ENCODE measurements at places on chromosomes 4 and X.
A peak's percentile ranks its signal among the peaks of the same experiment; 100 is the strongest.

GRCh38 chr4:135239964-135240363, 1038.4 kb upstream of the PABPC4L start:
- DNase-seq = no peak

- no peak for DNase-seq
Observed at GRCh38 chr4:108607079-108607815, 13.1 kb upstream of the RPL34 start.

DNA sequence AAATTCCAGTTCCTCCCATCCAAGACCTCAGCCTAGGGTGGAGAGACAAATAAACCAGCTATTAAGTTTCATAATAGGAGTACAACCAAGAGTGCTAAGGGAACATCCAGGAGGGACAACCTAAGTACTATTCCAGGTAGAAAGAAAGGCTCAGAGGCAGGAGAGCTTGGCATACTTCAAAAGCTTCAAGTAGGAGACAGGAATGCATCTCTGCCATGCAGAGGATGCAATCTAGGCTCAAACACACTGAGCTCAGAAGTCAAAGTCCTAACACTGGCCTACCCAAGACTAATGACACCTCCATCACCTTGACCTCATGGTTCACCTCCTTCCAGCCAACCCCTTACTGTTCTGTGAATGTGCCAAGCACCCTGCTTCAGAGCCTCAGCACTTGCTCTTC, 8.1 kb downstream of the WDFY3 start:
- no peak for DNase-seq

GRCh38 chr4:123843137-123843536, 446.5 kb downstream of the SPRY1 start:
- DNase-seq = no peak

- DNase-seq = no peak
Observed at GRCh38 chr4:184200296-184200695, 17.4 kb downstream of the ENPP6 start.

DNA sequence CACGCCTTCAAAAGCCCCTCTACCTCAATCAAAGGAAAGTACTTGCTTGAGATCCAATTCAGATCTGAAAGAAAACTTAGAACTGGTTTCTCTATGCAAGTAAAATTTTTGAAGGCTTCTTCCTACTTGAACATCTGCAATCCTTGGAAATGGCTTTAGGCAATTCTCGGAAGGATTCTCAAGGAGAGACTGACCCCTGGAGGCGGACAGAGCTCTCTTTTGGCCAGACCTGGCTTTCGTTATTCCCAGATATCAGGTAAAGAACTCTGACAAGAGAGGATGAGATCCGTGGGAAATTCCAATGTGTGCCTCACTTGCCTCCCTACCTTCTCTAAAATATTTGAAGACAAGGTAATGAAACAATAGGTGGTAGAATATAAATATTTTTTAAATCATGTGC, 670.3 kb upstream of the FAM241A start:
- DNase-seq = no peak

GRCh38 chrX:2967998-2968909, 38.1 kb upstream of the ARSH start:
- peak; percentile 52 for DNase-seq

- DNase-seq = no peak
Observed at GRCh38 chr4:153790962-153791551, 2.2 kb upstream of the SFRP2 start.

DNA sequence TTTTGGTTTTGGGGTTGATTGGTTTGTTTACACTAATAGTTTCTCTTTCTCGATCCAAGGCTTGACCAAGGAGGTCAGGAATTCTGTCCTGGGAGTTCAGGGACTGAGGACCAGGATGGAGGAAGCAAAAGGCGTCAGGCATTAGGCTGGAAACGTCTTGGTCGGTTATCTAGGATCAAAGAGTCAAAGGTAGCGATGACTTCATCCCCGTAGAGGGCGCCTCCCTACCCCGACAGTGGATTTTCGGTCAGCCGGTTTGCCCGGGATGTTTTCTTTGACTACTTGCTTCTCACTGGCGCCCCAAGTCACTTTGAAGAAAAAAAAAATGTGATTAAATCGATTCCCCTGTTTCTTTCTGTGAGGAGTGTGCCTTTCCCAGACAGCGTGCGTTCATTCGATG, 980 bp upstream of the FHDC1 start:
- no peak for DNase-seq

- DNase-seq = no peak
Observed at GRCh38 chr4:151957153-151957552, 196.3 kb upstream of the GATB start.

GRCh38 chr4:21954916-21955315, 6.3 kb upstream of the KCNIP4 start:
- no peak for DNase-seq

- DNase-seq = no peak
Observed at GRCh38 chr4:10336471-10336870, 120.8 kb downstream of the ZNF518B start.

- no peak for DNase-seq
Observed at GRCh38 chrX:32545101-32545500, 666.2 kb downstream of the DMD start.

DNA sequence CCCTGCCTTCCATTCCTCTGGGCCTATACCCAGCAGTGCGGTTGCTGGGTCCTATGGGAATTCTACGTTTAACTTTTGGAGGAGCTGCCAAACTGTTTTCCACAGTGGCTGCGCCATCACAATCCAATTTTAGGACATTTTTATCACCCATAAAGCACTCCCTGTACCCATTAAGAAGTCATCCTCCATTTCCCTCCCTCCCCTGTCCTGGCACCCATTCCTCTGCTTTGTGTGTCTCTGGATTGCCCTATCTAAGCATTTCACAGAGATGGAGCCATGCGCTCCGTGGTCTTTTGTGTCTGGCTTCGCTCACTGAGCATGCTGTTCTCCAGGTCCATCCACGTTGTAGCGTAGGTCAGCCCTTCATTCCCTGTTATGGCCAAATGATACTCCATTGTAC, 1.7 kb upstream of the OPN1LW start:
- no peak for DNase-seq

GRCh38 chr4:8727546-8728510, 135.3 kb downstream of the CPZ start:
- DNase-seq = no peak

- no peak for DNase-seq
Observed at GRCh38 chr4:76892001-76892400, 5.9 kb downstream of the SOWAHB start.

DNA sequence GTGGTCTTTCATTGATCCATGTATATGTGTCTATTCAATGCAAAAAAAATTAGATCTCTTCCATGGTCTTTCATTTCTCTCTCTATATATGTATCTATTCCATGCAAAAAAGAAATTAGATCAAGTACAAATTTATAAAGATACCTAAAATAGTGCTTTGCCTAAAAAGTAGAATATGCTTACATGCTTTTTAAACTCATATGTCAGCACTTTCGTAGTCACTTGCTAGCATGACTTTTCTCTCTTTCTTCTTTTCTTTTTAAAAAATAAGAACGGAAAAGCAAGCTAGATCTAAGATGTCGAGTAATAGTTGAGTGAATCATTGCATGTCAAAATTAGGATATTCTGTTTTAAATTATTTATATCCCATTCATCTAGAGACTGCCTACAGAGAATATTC, 50.9 kb downstream of the PKD2 start:
- DNase-seq = no peak

DNA sequence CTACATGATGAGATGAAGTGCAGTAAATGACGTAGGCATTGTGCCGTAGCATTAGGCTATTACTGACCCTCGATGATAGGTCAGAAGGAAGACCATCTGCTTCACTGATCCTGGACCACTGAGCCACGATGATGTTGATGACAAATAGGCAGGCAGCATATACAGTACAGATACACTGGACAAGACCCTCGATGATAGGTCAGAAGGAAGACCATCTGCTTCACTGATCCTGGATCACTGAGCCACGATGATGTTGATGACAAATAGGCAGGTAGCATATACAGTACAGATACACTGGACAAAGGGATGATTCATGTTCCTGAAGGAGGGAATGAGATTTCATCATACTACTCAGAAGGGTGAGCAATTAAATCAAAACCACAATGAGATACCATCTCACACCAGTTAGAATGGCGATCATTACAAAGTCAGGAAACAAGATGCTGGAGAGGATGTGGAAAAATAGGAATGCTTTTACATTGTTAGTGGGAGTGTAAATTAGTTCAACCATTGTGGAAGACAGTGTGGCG, 50.9 kb downstream of the BEND4 start:
- DNase-seq = no peak

GRCh38 chr4:123787512-123788080, 391.0 kb downstream of the SPRY1 start:
- no peak for DNase-seq

- DNase-seq = no peak
Observed at GRCh38 chr4:113043591-113043990, 5.9 kb upstream of the ANK2 start.

DNA sequence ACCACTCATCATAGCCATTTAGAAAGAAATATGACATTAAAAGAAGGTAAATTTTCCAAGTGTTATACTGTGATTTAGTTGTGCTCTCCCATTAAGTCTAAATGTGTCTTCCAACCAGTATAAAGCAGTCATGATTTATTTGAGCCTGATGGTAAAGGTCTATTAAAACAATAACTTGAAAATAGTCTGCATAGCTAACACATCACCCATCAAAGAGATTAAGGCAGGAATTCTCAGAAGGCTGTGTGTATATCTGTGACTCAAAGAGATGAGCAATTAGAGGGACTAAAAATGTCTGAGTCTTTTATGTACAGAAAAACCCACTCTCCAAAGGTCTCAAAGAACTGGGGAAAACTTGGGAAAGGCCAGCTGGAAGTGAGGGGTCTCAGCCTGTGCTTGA, 70.3 kb upstream of the IQCM start:
- DNase-seq = no peak

DNA sequence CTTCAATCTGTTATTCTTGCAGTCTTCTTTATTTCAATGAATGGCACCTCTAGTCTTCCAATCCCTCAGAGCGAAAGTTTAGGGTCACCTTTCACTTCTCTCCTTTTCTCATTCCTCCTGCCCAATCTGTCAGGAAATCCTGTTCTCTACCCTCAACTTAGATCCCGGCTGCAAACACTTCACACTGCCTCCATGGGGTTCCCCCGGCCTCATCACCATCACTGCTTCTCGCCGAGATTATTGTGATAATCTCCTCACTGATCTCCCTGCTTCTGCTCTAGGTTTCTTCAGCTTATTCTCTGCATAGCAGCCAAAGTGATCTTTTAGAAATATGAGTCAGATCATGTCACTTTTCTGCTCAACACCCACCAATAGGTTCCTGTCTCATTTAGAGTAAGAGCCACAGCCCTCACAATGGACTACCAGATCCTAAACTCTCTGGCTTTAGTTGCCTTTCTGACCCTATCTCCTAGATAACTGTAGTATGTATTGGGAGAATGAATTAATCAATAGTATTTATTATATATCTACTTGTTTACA, 43.6 kb upstream of the TBC1D9 start:
- DNase-seq = no peak

DNA sequence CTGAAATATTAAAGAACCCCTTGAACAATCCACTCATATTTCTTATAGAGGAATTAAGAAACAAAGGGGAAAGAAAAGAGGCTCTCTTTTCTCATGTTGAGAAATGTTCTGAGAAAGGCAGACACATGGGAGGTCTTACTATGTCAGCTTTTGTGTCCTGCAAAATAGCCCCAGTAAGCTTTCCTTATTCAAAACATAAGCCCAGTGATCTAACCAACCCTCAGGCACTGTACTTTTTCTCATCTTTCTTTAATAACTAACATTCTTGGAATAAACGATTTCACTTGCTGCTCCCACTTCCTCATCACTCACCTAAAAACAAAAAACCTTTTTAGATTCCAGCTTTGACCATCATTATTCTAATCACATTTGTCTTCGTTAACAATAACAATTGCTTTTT, 115.9 kb downstream of the GLRA3 start:
- no peak for DNase-seq

DNA sequence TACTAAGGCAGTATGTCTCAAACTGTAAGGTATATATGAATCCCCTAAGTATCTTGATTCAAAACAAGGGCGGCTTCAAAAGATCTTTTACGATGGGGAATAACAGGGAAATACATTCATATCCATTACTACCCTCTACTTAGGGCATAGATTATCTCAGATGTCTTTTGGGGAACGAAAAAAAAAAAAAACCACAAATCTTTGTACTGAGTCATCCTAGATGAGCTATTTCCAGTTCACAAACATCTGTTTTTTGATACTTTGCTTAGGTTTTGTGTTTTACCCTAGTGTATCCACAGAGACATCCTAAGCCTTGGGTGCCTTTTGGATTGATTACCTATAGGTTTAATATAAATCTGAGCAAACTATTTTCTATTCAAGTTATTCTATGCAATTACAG, 457.2 kb downstream of the NLGN4X start:
- no peak for DNase-seq

DNA sequence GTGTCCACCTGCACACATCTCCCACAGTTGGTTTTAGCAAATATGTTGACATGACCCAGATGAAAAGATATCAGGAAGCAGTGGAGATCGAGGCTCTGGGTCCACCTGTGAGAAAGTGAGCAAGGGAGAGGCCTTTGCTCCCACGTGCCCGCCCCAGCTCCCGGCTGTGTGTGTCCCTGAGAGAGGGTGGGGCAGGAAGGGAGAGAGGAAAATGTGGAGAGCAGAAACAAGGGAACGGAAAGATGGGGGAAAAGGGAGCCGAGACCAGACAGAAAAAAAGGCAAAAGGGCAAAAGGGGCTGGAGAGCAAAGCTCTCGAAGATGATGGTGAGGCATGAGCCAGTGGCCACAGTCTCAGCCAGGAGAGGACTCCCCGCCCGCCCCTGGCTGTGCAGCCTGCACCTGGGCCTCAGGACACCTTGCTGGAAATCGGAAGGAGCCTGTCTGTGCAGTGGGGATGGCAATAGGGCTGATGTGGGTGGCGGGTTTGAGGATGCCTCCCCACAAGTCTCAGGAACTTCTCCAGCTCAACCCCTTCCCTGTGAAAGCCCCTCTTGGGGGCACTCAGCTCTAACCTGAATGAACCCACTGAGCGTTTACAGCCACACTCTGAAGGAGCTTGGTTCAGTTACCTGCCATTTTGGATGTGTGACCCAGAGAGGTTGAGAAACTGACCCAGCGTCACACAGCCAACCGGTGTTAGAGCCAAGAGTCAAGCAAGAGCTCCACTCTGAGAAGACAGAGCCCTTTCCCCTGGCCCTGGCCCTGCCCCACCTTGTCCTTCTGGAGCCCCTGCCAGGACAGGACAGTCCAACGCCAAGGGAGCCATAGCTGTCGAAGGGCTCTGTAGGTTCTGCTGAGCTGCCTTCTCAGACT, 20.3 kb upstream of the MSX1 start:
- no peak for DNase-seq

DNA sequence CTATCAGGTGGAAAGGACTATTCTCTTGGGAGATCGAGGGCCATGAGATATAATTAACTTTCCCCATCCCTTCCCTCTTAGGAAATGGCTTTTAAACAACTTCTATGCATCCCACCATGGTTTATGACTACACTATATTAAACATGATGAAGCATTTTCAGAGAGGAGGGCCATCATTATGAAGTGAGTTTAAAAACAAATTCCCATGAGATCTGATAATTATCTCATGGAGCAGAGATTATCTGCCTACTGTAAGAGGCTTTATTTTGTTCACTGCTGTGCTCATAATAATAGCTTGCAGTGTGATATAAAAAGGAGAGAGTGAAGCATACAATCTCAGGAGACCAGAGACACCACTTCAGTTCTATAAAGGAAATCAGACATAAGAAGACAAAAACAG, 330.5 kb upstream of the ZFP42 start:
- no peak for DNase-seq

- DNase-seq = no peak
Observed at GRCh38 chrX:36898301-36898700, 109.9 kb upstream of the FAM47C start.

Data from dorsolateral prefrontal cortex (tissue), 122 donors.